ENCODE measurements at places on chromosomes 4 and X.

GRCh38 chrX:123814343-123814742 is 45.5 kb upstream of the XIAP start:
- DNase-seq, result no peak

DNA sequence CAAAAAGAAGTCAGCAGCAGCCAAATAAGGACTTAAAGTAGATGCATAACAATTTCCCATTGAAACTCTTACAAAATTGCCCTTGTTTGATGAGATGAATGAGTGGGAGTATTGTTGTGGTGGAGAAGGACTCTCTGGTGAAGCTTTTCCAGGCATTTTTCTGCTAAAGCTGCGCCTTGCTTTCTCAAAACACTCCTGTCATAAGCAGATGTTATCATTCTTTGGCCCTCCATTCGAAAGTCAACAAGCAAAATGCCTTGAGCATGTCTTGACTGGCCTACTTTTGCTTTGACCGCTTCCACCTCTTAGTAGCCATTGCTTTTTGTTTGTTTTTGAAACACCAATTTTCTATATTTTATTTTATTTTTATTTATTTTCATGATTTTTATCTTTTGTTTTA is 340.9 kb upstream of the FGF13 start:
- no peak for DNase-seq

DNA sequence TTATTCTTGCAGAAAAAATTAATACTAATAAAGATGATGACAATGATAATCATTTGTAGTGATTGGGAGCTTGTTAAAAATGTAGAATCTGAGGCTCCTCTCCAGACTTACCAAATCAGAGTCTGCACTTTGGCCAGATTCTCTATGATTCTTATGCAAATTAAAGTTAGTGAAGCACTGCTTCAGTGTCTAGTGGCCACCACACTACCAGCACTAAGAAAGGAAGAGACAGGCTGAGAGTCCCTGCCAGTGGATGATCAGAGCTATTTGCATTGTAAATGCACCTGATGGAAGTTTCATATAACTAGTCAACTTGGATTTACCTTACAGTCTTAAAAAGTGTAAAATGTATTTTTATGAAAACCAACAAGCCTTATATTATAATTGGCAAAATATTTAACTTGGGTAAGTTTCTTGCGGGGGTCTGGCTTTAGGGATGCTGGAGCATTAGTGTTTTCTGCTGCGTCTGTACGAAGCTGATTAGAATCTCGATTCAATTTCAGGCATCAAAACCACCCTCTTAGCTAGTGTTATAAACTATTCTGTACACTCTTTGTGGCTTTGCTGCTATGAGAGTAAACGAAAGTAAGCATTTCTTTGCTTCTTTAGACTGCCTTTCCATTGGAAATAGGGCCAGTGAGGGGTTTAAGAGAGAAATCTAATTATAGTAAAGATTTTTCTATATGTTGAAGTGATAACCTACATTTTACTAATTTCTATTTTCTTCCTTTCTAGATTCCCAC is 114.1 kb downstream of the TLL1 start:
- DNase-seq, result no peak

DNA sequence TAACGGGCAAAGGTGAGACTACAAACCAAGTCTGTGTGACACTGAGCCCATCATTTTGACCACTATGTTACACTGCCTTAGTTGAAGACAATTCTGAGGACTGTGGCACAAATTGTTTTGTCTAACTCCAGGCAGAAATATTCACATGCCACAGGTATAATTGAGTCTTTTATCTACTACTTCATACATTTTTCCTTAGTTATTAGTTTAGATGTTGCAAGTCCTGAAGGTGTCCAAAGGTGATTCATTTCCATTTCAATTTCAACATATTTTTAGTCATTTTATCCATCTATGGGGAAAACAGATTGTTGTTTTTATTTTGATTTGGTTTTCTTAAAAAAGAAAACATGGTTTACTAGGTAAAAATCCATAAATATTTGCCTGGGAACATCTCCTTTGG is 341.7 kb upstream of the SMIM31 start:
- DNase-seq, result no peak

- DNase-seq, result no peak
Observed at GRCh38 chr4:88528861-88529260, 5.3 kb upstream of the PYURF start.

- no peak for DNase-seq
Observed at GRCh38 chr4:98510757-98511517, 147.5 kb downstream of the TSPAN5 start.

DNA sequence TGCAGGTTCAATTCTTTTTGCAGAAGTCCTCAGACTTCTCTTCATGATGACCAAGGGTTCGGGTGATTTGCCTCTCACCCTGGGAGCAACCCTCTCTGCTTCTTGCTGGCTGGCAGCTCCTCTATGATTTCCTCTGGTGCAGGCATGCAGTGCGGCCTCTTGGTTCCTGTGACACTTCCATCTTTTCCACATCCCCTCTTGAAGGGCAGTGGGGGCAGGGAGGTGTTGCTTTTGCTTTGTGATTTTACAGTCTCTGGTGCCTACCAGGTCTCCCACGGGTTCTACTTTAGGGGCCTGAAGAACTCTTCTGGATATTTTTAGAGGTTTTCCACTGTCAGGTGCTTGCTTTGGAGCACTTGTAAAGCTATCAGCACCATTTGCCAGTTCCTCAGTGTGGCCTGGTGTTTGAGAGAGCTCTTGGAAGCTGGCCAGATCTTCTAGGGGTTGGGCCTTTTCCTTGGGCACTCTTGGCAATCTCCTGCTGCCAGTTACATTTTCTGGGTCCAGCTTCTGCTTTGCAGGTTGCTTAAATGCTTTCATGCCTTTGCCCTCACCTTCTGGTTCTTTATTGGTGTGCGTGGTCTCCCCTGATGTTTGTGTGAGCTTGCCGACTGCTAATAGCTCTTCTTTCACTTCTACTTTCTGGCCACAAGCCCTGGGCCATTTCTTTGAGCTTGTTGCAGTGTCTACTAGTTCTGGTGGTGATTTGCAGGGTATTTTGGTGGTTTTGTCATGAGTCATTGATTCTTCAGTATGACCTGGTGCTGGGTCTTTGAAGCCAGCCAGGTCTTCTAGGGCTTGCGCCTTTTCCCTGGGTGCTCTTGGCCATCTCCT is 11.5 kb upstream of the CHST7 start:
- DNase-seq, result no peak
